Suppressor macrophage treated with lipopolysaccharide for 4 hours (primary cell): ENCODE measurements at places on chromosomes 4 and X.

GRCh38 chrX:12497832-12498591 lies 293.2 kb upstream of the PRPS2 start:
- DNase-seq = peak; percentile 2

DNA sequence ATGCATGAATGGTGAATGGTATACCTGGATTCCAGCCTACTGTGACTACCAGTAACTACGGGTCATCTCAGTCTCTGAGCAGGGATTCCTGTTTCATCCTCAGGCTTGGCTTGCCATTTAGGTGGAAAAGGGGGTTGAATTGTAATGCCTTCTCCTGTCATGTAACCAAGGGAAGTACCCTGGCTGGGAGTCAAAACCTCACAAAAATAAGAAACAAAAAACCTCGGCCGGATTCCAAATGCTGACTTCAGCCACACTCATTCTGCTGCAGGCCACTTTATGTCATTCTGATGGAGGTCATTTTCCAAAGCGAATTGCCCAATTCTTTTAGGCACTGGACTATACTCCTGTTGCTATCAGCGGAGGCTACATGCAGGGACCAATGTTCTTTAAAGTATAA lies 324.7 kb downstream of the LDB2 start:
- no peak for DNase-seq

DNA sequence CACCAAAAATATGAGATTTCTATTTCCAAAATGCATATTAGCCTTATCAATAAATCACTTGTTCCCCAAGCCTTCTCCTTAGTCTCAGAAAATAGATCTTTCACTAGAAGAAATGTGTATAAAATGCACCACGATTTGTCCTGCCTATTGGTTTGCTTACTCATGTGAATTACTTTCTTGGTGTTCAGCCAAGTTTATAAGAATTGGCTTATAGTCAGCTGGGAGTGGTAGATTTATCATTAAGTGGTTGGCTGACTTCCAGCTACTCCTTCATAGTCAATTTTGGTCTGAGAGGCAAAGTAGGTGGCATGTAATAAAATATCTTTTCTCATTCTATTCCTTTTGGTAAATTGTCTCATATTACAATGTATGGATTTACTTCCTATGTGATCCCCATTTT lies 1.3 kb downstream of the SULT1E1 start:
- no peak for DNase-seq

GRCh38 chrX:96407072-96407471 lies 277.6 kb upstream of the DIAPH2 start:
- DNase-seq = no peak

- peak; percentile 25 for DNase-seq
Observed at GRCh38 chrX:129996120-129996519, 13.7 kb downstream of the BCORL1 start.

DNA sequence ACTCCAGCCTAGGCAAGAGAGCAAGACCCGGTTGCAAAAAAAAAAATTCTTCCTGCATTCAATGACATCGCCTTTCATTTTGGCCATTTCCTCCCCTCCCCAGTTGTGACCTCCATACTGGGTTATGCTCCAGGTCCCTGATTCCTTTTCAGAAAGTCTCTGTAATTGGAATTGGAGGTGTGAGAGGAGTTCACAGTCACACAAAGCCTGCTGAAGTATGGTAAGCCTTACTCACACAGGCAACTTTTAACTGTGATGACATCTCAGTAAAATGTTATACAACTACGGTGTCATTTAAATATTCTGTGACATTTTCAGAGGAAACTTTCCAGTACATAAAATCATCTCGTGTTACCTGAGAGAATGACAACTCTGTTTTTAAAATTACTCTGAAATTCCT lies 73.6 kb downstream of the CEP44 start:
- no peak for DNase-seq

- peak; percentile 16 for DNase-seq
Observed at GRCh38 chrX:10457092-10457491, 163.3 kb downstream of the MID1 start.

- no peak for DNase-seq
Observed at GRCh38 chr4:87915621-87916020, 59.9 kb upstream of the SPP1 start.

DNA sequence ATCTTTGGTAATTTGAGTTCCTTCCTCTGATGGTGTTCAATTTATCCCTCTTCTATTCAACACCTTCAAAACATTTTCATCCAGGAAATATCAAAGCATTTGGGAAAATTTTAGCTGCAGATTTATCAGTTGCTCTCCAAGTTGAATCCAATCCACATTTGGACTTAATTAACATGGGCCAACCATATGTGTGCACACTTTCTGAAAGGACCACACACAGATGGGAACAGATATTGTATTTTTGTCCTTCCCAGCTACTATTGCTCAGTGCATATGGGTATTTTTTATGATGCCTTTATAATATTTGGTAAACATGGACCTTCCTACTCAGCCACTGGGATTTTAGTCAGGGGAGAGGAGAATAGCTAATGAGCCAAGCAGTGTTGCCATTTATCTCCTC lies 65.2 kb downstream of the GLRA2 start:
- DNase-seq = no peak

GRCh38 chr4:83599183-83599582 lies 63.3 kb downstream of the GPAT3 start:
- peak; percentile 10 for DNase-seq

DNA sequence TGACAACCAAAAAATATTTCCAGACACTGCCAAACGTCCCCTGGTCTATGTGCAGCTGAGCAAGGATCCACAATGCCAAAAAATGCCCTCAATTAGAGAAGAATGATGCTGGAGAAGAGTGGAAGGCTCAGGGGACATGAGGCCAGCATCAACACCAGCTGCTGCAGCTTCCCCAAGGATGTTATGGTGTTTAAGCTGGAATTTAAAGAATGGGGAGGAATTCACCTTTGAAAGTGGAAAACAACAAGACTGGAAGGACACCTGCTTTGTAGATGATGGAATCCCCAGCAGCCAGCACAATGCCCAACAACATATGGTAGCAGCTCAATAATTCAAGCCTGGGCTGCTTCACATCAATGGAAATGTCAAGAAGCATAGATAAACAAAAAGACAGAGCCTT lies 20.3 kb upstream of the SMPX start:
- DNase-seq = no peak

- DNase-seq = no peak
Observed at GRCh38 chr4:155632310-155632840, 34.3 kb upstream of the GUCY1A1 start.

- no peak for DNase-seq
Observed at GRCh38 chr4:177177541-177178081, 132.1 kb upstream of the NEIL3 start.

GRCh38 chrX:110435196-110435595 lies 76.5 kb downstream of the RTL9 start:
- DNase-seq = no peak

GRCh38 chrX:103756736-103757135 lies 19.9 kb upstream of the PLP1 start:
- DNase-seq = no peak

- peak; percentile 24 for DNase-seq
Observed at GRCh38 chr4:112560084-112560483, 44.1 kb upstream of the NEUROG2 start.

DNA sequence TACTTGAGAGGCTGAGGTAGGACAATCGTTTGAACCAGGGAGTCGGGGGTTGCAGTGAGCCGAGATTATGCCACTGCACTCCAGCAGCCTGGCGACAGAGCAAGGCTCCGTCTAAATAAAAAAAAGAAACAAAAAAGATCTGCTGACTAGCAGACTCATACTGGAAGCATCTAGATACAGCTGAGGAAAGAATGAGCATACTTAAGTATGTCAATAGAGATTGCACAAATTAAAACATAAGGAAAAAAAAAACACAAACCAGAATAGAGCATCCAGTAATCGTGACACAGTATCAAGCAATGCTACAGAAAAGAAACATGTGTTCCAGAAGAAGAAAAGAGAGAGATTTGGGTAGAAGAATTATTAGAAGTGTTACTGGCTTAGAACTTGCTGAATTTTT lies 105.5 kb upstream of the SPOCK3 start:
- DNase-seq = no peak

DNA sequence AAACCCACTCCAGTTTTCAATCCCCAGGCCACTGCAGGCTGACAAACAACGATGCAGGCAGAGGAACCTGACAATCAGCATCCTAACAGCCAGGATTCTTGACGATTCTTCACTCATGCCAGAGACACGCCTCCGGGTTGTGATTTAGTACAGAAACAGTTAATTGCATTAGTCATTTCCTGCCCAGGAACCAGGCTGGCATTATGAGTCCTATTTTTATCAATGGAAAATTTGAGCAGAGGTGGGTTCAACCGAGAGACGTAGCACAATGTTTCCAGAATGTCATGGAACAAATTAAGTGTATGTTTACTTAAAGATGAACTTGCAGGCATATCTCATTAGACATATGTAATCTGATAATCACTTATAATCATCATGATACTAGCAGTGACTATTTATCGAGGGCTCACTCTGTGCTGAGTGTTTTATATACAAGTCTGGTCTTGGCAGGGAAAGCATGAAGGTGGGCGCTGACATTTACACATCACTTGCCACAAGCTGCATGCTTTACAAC lies 159.7 kb downstream of the NSUN7 start:
- DNase-seq = peak; percentile 32

DNA sequence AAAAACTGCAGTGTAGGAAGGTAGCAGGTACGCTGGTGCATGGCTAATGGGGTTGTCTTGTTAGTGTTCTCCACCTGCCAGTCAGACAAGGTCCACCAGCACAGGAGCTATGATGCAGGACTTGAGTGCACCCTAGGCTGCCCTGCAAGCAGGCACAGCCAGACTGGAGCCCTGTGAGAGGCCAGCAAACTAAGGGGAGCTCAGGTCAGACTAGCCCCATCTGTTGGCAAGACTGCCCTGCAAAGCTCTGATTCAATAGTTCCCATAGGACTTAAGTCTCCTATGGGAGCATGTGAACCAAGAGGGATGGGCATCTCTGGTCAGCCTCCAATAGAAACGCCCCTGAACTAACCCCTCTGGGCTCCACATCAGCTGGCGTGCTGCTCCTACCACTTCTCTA lies 1307.3 kb downstream of the C4orf33 start:
- DNase-seq = no peak

GRCh38 chrX:39595977-39596376 lies 501.8 kb downstream of the BCOR start:
- no peak for DNase-seq

DNA sequence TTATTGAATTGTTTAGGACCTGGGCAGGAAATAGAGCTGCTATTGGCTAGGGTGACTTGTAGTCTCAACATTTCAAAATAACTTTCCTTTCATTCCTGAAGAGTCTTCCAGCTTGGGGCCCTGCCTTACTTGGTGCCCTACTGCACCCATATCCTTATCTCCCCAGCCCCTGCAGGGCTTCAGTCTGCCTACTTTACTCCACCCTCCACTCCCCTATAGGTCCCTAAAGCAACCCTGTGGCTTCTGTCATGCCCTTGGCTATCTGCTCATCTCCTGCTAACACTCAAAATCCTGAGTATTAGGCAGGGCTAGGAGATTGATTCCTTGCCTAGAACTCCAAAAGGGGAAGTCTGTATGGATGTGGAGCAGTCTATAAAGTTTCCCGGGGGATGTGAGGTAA lies 57.6 kb upstream of the PRKG2 start:
- DNase-seq = no peak

- no peak for DNase-seq
Observed at GRCh38 chr4:147761218-147761883, 29.5 kb downstream of the ARHGAP10 start.

GRCh38 chr4:26116057-26116456 lies 202.0 kb downstream of the SMIM20 start:
- no peak for DNase-seq

GRCh38 chrX:31423609-31424189 lies 351.9 kb upstream of the FTHL17 start:
- peak; percentile 15 for DNase-seq

DNA sequence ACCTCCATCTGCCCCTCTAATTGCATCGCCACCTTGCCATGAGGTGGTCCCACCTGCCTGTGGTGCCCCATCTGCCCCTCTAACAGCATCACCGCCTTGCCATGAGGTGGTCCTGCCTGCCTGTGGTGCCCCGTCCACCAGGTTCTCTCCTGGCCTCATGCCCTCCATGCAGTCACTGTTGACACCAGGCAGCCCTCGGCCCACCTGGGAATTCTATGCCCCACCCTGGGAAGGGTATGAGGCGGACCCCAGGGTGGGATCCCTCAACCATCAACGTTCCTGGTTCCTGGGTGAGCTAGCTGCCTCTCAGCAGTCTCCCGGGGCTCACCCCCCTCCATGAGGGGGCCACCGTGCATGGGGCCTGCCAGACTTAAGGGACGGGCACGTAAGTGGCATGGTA lies 38.9 kb downstream of the ACOX3 start:
- no peak for DNase-seq

DNA sequence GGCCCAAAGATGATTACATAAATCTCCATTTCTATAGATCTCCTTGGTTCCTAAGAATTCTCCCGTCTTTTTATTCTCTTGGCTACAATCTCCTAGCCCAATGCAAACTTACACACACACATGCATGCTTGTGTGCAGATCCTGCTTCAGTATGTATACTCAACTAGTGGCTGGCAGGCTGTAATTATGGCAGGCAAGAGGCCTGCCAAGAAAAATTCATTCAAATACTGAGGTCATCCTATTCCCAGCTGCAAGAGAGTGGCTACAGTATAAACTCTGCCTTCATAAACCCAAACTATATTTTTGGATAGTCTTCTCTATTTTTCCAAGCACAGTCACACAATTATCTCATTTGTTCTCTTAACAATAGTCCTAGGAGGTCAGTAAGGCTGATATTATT lies 95.2 kb downstream of the SHROOM4 start:
- no peak for DNase-seq

DNA sequence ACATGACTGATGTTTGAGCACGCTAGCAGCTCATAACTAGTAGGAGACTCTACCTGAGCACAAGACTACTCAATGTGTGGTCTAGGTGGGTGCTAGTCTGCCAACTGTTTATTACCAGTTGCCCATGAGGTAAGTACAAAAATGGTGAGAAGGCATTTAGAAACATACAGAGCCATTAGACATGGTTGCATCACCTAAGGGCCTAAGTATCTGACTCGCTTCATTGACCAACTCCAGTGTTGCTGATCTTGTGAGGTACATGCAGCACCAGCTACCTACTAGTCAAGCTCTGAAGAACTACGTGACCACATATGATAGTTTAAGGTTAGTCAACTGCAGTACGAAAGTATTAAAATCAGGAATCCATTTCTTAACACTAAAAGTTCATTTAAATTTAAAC lies 39.9 kb downstream of the APBB2 start:
- DNase-seq = no peak
